T-helper 2 cell (primary cell): ENCODE measurements at places on chromosomes 12 and 14.

DNA sequence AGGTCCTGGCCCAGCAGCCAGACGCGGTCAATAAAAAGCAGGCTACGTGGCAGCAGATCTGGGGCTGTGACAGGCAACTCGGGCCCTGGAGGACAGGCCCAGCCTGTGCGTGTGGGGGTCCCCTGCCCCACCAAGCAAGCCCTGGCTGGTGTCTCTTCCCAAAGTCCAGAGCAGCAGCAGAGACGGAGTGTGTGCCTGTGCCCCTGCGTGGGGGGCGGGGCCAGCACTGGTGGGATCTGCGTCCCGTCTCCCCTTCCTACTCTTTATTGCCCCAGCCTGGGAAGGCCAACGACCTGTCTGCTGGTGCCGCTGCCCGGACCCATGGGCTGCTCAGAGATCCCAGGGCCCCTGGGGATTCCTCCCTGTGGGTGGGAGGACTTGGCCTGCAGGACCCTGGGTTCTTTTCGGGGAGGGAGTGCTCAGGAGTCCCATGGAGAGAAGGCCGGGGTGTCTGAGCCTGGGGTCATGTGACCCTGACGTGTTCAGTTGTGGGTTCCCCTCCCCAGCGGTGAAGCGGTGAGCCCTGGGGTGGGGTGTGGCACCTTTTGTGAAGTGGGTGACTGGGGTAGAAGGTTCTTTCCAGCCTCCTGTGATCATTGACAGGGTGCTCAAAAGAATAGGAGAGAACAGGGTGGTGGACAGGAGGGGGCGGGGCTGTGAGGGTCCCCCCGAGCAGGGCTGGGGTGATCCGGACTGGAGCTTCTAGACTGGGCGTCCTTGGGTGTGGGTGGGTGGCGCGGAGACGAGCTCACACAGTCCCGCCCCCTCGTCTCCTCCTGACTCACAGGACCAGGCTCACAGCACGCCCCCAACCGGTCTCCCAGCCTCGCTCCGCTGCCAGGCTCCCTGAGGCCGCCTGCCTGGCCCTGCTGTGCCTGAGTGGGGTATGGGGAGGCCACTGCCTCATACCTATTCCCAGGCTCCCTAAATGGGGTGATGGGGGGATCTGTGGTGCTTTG lies 22.4 kb downstream of the ASPG start:
- no peak for DNase-seq

GRCh38 chr12:113642672-113643071 lies 171.0 kb upstream of the LHX5 start:
- no peak for DNase-seq

GRCh38 chr14:63899953-63900352 lies 47.1 kb downstream of the SYNE2 start:
- DNase-seq, result peak; percentile 18

GRCh38 chr12:105600911-105601545 lies 270.5 kb downstream of the C12orf75 start:
- no peak for DNase-seq

- DNase-seq, result no peak
Measured at GRCh38 chr12:102769323-102769916, 147.6 kb downstream of the PAH start.

- no peak for DNase-seq
Measured at GRCh38 chr12:25903603-25904245, 54.8 kb upstream of the RASSF8 start.

DNA sequence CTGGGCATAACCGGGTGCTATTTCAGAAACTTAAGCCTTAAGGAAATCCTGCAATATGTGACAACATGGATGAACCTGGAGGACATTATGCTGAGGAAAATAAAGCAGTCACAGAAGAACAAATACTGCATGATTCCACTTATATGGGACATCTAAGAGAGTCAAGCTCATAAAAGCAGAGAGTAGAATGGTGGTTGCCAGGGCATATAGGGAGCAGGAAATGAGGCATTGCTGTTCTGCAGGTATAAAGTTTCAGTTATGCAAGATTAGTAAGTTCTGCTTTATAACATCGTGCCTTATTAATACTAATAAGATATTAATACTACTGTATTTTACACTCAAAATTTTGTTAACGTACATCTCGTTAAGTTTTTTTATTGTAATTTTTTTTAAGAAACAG lies 124.2 kb upstream of the ATF1 start:
- DNase-seq, result no peak

DNA sequence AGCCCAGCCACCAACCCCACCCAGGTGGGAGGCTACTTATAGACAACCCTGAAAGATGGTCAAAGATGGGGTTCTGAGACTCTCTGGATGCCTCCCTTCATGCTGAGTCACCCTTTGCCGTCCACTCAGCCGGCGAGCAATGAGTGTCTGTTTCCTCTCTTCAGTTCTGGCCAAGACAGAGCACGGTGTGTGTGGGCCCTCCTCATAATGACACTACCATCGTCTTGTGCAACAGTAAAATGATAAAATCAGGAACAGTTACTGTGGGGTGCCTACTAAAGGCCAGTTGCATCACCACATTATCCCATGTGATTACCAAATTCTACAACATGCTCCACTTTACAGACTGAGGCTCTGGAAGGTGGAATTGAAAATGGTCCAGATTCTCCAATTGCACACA lies 7.0 kb upstream of the BDKRB1 start:
- DNase-seq, result no peak

GRCh38 chr12:106973545-106973944 lies 13.4 kb downstream of the MTERF2 start:
- DNase-seq, result no peak

DNA sequence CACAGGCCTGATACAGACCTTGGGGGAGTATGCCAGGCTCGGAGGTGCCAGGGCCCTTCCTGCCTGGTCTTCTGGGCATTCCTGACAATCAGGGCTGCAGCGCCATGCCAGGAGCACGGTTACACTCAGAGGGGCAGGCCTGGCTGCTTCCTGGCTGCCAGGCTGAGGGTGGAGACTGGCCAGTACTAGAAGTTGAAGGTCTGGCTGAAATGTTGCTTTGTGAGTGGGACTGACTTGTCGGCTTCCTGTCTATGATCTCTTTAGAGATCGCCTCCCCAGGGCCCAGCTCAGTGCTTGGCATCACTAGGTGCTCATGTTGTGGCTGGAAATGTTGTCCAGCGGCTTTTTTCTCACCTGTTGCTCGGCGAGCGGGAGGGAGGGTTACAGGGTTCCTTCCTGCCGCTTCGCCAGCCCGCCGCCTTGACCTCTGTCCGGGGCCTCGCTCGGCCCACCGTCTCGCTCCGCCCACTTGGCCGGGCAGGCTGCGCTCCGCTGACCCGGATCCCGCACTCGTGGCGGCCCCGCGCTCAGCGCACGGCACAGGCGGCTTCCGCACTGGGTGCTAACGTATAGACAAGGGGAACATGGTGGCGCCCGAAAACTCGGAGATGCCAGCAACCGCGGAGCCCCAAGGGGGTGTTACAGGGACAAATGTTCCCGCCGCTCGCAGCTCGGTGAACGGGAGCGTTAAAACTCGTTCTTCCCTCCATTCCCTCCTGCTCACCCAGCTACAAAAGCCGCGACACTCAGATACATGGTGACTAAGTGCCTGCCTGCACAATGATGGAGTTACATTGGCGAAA lies 32.6 kb downstream of the PAPLN start:
- DNase-seq, result no peak

DNA sequence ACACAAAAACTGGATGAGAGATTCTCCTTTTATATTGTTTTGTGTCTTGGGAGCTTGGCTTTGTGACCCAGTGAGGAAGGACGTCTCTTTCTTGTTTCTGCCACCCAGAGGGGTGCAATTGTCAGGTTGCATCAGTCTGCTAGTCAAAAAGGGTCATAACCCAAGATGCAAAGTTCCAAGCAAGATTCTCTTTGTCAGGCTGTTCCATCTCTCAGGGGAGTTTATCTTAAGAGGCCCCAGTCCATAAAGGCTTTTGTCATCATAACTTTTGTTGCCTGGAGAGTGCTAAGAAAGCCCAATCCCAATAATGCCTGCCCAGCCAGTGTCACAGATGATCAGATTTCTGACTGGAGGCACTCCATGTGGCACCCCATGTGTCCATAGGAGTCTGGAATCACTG lies 444.9 kb downstream of the TRHDE start:
- DNase-seq, result no peak

DNA sequence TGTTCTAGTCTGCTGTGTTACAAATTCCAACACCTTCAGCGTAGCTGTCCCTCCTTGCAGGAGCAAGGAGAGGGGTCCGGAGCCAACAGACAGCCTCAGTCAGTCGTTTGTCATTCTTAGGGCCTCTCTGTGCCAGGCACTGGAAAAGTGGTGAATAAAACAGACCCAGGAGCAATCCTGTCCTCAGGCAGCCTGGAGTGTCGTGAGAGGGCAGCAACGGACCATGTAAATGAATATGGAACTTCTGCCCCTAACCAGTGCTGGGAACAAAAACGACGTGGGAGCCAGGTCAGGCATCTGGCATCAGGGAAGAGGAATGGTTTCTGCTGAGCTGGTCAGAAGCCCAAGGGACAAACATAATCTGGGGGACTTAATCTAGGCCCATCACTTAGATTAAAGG lies 64.8 kb upstream of the PSMC1 start:
- no peak for DNase-seq

DNA sequence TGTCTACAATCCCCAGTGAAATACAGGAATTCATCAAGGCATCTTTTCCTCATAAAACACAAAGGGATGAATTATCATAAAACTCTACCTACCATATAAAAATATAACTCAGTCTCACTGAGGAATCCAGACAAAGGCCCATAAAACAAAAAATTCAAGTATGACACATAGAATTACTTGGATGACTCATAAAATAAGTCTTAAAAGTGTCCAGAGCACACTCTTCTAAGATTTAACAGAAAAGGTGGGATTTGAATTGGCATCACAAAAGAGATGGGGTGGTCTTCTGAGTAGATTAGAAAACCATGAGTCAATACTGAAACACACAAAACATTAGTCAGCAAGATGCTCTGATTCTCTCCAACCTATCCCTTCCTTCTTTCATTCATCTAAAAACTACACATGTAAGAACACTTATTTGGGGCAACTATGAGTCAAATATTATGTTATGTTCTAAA lies 202.7 kb upstream of the GARIN6 start:
- DNase-seq, result no peak

- DNase-seq, result peak; percentile 62
Measured at GRCh38 chr12:107607464-107608392, 77.9 kb upstream of the PWP1 start.

- DNase-seq, result no peak
Measured at GRCh38 chr14:98085751-98086150, 1186.2 kb downstream of the BCL11B start.

- DNase-seq, result no peak
Measured at GRCh38 chr12:66066929-66067523, 63.5 kb downstream of the LLPH start.

DNA sequence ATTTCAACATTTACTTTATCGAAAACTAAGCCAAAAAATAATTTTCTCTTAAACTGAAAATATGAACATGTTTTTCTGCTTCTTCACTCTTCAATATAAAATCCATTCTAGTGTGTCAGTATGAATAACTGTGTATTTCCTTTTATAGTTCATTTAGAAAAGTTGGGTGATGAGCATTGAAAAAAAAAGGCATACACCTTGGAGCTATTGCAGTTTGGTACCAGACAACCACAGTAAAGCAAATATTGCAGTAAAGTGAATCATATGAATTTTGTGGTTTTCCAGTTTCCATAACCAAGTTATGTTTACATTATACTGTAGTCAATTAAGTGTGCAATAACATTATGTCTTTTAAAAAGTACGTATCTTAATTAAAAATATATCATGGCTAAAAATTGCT lies 195.0 kb upstream of the FOXG1 start:
- no peak for DNase-seq

- DNase-seq, result no peak
Measured at GRCh38 chr14:99991331-99991730, 73.9 kb upstream of the EVL start.

DNA sequence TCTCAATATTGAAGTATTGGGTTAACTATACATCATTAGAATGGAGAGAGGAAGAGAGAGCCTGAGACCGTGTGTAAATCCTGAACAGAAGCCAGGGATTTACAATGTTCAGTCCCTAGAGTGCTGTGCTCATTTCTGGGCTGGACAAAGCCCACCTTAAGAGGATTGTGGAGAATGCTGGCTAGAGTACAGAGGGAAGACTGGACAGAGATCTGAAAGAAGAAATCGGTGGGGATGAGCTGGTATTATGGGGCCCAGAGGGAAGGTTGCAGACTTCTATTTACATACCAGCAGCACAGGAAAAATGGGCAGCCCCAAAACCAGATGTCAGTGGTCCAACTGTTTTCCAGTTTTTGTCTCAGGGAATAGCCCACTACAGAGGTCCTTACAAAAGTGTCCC lies 42.3 kb downstream of the RTN1 start:
- DNase-seq, result no peak

GRCh38 chr14:104710071-104710735 lies 13.8 kb upstream of the ADSS1 start:
- no peak for DNase-seq

DNA sequence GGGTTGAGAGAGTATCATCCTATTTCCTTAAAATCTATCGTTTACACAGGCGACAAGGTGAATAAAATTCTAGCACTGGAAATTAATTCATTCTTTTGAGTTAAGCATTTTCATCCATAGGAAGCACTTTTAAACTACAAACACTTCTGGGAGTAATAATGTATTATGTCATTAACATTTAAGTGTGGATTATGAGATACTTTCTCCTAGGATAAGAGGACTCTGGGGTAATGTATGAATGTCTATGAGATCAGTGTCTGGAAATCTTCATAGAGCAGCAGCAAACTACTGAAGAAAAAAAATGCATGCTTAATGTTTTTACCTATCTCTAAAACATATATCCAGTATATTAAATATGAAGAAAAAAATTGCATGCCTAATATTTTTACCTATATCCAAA lies 86.9 kb downstream of the EPS8 start:
- DNase-seq, result no peak

- no peak for DNase-seq
Measured at GRCh38 chr12:3405821-3406220, 85.2 kb upstream of the PRMT8 start.

- DNase-seq, result no peak
Measured at GRCh38 chr12:115710104-115710564, 567.4 kb downstream of the MED13L start.
